ENCODE measurements at places on chromosomes 13 and 19. TPM values are rescaled to one million over a fixed set of nuclear protein-coding genes. Genes with fewer than 3 reads are reported as not detected.
A peak's percentile ranks its signal among the peaks of the same experiment; 100 is the strongest.

DNA sequence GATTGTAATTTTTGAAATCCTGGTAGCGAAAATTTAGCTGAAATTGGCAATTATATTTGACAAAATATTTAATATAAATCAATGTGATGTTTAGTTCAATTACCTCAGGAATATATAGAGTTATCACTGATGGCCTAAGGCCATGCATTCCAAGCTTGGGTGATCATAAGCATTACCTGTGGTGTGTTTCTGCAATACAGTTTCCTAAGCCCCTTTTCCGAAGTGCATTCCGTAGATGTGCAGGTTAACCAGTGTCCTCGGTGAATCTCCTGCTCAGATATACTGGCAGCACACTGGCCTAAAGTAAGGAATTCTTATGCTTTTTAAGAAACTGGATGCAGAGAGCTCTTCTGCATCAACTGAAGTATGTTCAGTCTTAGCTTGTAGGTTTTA is 35.0 kb downstream of the ITGBL1 start:
- H3K36me3 ChIP-seq: no peaks in the 10 kb centered on the region
- H3K27me3 ChIP-seq: no peaks in the 10 kb centered on the region
- H3K27ac ChIP-seq: no peak overlapping the region
- DNase-seq: no peak
- no peaks in the 10 kb centered on the region for H3K4me1 ChIP-seq
- no peak overlapping the region for H3K4me3 ChIP-seq

- no peaks in the 10 kb centered on the region for H3K36me3 ChIP-seq
- H3K4me3 ChIP-seq: peak overlapping the region; percentile 69
- no peak for DNase-seq
- H3K4me1 ChIP-seq: peaks cover 8% of the 10 kb centered on the region
- no peaks in the 10 kb centered on the region for H3K27me3 ChIP-seq
- peak overlapping the region; percentile 89 for H3K27ac ChIP-seq
These were observed 142.5 kb upstream of the ZNF536 start for GRCh38 chr19:30229525-30230174.

Gene GEMIN7
- total RNA-seq: 30.3 TPM

Gene GPR32
- total RNA-seq: not detected

DNA sequence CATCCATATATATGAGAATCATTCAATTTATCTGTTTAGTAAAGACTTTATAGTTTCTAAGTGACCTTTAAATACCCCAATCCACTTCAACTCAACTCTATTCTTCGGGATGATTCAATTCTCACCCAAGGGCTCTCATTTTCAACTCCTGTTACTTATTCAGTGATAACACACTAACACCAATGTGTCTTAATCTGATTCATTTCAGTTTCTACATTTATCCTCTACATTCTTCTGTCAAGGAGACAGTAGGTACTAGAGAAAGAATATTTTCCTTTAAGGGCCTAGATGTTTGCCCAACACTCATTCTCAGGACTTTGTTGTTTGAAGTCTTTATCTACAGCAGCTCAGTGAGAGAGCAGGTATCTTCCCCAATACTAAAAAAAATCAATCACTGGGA is 7.1 kb downstream of the ARGLU1 start:
- no peak for DNase-seq
- no peaks in the 10 kb centered on the region for H3K27me3 ChIP-seq
- H3K4me3 ChIP-seq: no peak overlapping the region
- H3K36me3 ChIP-seq: no peaks in the 10 kb centered on the region

DNA sequence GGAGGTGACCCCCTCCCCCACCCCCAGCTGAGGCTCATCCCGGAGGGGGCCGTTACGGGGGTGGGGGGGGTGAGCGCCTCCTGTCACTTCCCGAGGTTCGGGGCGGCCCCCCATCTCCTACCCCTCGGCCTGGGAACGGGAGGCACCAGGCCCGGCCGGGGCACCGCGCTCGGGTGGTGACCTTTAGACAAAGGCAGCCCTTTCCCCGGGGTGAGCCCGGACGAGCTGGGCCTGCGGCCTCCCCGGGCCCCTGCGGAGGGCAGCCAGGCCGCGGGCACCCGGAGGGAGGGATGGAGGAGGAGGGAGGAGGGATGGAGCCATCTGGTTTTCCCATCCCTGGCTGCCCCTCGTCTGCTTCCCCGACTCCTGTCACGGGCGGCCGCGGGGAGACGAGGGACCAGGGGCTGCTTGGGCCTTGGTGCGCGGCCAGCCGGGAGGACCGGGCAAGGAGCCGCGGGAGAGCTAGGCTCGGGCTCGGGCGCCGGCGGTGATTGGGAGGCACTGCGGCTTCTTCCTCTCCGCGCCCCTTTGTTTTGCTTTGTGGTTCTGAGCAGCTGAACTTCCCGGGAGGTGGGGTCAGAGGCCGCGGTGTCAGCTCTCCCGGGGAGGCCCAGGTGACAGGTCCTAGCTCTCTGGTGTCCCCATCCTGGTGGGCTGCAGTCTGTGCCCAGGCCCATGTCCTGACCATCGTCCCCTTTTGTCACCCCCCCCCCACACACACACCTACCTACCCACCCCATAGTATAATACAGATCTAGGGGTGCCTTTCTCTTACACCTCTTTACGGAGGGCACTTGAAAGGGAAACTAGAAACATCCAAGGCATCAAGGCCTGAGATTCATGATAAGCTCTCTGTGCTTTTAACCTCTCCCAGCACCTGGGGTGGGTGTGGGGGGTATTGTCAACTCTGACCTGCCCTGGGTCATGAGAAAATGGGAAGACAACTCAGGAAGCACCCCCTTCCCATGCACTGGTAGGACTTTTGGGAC is 1.3 kb downstream of the BICRA start:
- no peaks in the 10 kb centered on the region for H3K36me3 ChIP-seq
- DNase-seq: no peak
- H3K27ac ChIP-seq: peak overlapping the region; percentile 94
- peaks cover 61% of the 10 kb centered on the region for H3K4me1 ChIP-seq

Gene FGF14
- total RNA-seq: 0.21 TPM

- H3K27me3 ChIP-seq: peaks cover 12% of the 10 kb centered on the region
- no peaks in the 10 kb centered on the region for H3K4me1 ChIP-seq
- no peaks in the 10 kb centered on the region for H3K36me3 ChIP-seq
These were observed 836 bp upstream of the BST2 start for GRCh38 chr19:17406046-17406886.

GRCh38 chr13:44364345-44365000 is 9.2 kb upstream of the SERP2 start:
- H3K36me3 ChIP-seq: no peaks in the 10 kb centered on the region
- H3K27ac ChIP-seq: no peak overlapping the region
- peaks cover 13% of the 10 kb centered on the region for H3K4me1 ChIP-seq

DNA sequence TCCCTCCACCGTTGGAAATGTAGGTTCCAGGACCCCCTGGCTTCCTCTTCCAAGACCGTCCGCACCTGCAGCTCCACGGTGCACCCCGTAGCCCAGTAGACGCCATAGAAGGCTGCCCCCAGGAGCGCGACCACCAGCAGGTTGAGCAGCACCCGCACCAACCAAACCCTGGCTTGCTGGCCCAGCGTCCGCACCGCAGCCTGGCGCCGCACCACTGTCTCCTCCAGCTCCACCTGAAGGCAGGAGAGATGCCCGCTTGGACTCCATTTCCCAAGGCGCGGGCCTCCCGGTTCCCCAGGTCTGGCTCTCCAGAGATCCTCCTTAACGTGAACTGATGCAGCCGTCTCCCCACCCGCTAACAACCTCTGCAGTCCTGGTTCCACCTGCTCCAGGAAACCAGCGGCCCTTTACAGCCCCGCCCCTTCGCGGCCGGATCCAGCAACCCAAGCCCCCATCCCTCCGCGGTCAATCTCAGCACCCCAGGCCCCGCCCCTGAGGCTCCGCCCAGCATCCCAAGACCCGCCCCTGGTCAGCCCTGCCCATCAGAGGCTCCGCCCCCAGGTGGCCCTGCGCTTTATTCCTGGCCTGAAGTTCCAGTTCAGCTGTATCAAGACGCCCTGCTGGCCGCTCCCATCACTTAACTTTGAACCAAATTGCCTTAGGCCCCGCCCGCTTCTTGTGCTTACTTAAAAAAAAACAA is 5.0 kb upstream of the LENG1 start:
- peaks cover 24% of the 10 kb centered on the region for H3K4me1 ChIP-seq
- no peaks in the 10 kb centered on the region for H3K27me3 ChIP-seq
- no peaks in the 10 kb centered on the region for H3K36me3 ChIP-seq
- no peak overlapping the region for H3K4me3 ChIP-seq

DNA sequence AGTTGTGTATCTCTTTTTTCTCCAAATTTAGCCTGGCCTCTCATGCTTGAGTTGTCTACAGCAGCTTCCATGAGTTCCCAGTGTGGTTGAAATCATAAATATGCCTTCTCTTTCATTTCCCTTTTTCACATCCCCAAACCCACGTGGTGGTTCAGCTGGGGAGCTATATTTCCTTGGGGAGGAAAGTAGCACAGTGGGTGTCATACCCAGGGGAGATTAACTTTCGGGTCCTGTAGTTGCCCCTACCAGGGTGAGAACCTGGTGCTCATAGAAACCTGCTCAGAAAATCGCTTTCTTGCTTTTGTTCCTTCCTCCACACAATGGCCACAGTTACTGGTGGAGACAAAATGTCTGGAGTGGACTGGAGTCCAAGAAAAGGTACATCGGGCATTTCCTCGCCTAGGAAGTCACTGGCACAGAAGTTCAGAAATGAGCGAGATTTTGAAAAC is 7.0 kb upstream of the LILRA4 start:
- no peak overlapping the region for H3K27ac ChIP-seq
- no peaks in the 10 kb centered on the region for H3K36me3 ChIP-seq
- DNase-seq: peak; percentile 40
- H3K4me1 ChIP-seq: no peaks in the 10 kb centered on the region

Gene C19orf38
- total RNA-seq: 0.42 TPM

GRCh38 chr13:96958286-96958891 is 35.9 kb downstream of the OXGR1 start:
- no peaks in the 10 kb centered on the region for H3K36me3 ChIP-seq
- H3K27ac ChIP-seq: no peak overlapping the region
- H3K4me3 ChIP-seq: no peak overlapping the region
- no peaks in the 10 kb centered on the region for H3K27me3 ChIP-seq

GRCh38 chr19:38718747-38719543 is 25.3 kb downstream of the CAPN12 start:
- H3K4me1 ChIP-seq: peaks cover 70% of the 10 kb centered on the region
- no peak overlapping the region for H3K4me3 ChIP-seq
- peak overlapping the region; percentile 17 for H3K27ac ChIP-seq
- DNase-seq: no peak

DNA sequence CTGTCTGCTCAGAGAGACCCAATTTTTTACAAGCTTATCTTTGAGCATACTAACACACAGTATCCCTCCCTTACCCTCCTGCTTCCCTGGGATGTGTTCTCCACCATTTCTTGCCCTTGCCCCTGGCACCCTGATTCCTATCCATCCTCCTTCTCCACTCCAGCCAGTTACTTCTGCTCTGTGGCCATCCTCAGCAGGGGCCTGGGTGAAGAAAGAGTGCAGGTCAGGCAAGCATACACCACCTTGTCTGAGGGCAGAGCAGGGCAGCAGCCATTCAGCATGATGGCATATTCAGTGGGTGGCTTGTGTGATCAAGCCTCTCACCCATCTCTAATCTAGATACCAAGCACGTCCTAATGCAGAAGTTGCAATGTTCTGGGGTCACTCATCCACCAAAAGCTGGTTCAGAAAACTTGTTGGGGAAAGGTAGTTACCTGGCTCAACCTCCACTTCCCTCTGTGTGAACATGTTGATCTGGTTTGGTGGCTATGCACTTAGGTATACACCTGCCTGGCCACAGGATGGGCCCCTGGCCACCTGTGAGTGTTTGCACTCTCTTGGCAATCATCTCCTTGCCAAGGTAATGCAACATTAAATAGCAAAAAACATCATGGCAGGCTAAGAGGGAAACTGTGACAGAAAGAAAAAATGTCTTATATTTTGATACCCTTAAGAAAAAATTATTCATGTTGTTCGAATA is 900.3 kb upstream of the MIR17HG start:
- H3K4me1 ChIP-seq: peaks cover 4% of the 10 kb centered on the region
- H3K27ac ChIP-seq: no peak overlapping the region
- no peaks in the 10 kb centered on the region for H3K36me3 ChIP-seq
- no peaks in the 10 kb centered on the region for H3K27me3 ChIP-seq

- H3K27ac ChIP-seq: no peak overlapping the region
- H3K36me3 ChIP-seq: peaks cover 80% of the 10 kb centered on the region
- no peak overlapping the region for H3K4me3 ChIP-seq
These were observed 25.0 kb upstream of the NCCRP1 start for GRCh38 chr19:39171479-39172465.

DNA sequence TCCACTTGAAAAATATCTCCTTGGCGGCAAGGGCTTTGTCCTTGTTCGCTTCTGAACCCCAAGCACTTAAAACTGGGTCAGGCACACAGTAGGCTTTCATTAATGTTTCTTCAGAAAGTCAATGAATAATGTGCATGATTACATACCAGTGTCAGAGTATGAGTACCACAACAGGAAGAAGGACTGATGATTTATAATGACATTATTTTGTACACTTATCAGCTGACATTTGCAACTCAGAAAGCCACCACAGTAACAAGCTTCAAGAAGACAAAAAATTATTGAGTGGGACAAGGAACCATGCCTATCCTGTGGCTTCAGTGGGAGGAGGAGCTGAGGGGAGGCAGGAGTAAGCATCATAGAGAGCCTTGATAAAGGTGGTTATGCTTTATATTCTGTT is 10.0 kb downstream of the POLR1D start:
- H3K27ac ChIP-seq: no peak overlapping the region
- no peak overlapping the region for H3K4me3 ChIP-seq
- no peaks in the 10 kb centered on the region for H3K36me3 ChIP-seq
- H3K27me3 ChIP-seq: no peaks in the 10 kb centered on the region
- no peaks in the 10 kb centered on the region for H3K4me1 ChIP-seq

Gene PNMA8B
- 3.5 TPM for total RNA-seq
